ENCODE measurements at places on chromosomes 4 and X.

- DNase-seq: no peak
Measured at GRCh38 chr4:85556283-85556682, 81.3 kb downstream of the ARHGAP24 start.

DNA sequence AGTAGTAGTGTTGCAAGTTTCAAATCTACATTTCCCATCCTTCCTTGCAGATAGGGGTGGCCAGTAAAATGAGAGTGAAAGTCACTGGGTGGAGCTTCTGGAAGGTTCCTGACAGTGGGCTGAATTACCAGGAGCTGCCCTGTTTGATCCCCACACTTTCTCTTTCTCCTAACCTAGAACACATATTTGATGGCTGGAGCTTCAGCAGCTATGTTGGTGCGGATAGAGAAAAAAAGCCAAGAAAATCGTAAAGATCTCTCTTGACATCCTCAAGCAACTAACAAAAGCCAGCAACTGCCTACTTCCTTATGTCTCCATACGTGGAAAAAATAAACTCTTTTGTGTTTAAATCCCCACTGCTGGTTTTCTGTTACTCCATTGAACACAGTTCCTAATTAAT lies 32.2 kb downstream of the ZNF275 start:
- DNase-seq: no peak

DNA sequence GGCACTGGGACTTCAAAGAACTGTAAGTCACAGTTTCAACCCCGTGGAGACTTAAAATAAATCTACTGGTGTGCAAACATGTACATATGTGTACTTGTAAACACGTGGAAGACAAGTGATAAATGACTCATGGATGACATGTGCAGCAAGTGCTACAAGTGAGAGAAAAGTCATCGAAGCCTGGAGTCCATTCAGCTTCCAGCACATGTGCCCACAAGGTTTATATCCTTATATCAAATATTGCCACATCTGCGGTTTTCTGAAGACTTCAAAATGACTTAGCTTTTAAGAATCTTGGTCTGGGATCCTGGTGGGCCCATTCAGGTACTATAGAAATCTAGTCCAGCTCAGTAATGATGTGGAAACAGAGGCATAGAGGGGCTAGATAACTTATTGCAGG lies 33.0 kb upstream of the TTC29 start:
- no peak for DNase-seq

DNA sequence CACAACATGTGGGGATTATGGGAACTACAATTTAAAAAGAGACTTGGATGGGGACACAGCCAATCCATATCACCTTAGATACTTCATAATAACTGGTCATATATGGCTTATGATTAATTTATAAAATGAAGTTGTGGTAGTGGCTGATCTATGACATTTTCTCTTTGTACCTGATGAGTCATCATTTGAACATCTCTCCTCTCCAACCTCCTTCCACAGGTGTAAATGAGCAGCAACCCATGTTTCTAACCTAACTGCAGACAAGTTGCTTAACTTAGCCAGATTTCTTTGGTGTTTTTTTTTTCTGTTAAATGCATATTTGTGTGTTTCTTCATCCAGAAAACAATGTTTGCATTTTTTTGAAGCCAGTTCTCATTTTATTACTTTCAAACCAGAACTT lies 42.6 kb downstream of the SPANXA2 start:
- DNase-seq: no peak

GRCh38 chrX:139203651-139204570 lies 326.6 kb upstream of the F9 start:
- no peak for DNase-seq
